Cardiac fibroblast (primary cell): ENCODE measurements at places on chromosomes 7 and 10.

DNA sequence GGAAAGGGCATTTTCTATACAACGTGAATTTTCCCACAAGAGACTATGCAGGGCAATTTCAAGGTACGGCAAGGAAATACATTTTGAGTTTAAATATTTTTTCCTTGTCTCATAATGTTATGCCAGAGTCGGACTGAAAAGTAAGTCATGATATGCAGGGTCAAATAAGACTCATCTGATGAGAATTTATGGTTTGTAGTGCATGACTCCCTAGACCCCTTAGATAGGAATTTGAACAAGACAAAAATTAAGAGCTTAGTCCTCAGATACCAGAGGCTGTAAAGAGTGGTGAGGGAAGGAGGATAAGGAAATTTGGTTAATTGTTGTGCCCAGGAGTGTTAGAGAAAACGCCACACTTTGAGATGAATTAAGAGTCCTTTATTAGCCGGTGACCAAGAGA, 616.6 kb downstream of the XPNPEP1 start:
- peak; percentile 6 for DNase-seq

DNA sequence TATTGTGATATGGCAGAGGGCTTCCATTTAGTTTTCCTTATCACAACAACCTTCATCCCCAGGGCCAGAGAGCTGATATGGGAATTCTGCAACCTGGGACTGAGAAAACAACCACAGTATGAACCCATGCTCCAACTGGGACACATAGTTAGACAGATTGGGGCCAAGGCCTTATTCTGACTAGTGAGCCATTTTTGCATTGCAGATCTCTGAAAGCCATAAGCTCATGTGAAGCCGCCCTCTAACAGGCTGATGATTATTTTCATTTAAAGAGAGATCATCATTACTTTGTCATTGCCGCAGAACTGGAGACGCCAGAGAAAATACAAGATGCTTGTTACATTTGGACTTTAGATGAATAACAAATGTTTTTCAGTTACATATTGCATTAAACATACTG, 791.7 kb upstream of the POM121L12 start:
- no peak for DNase-seq

DNA sequence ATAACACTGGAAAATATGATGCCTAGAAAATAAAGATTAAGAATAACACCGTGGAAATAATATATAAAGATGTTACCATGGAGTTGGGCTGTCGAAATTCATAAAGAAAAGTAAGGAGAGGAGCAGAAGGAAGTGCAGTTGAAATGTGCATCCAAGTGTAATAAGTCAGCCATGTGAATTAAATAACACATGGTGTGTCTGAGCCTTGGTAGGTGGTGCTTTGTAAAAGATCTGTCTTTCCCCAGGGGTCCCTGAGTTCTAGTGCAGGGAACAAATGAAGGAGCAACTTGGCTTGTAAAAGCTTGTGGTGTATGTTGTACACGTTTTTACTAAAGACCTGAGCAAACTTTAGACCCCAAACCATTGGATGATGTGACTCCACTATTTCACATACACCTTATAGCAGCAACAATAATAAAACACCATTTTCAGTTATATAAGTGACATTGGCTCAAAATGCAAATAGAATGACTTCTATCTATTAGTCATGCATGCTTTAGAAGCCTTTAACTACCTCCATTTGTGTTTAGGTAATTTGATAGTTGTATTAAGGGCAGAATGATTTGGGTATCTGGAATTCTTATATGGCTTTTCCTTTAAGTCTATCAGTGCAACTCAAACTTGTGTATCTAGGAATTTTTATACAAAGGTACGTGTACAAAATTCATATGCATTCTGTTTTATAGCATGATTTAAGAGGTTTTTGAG, 11.3 kb downstream of the STARD3NL start:
- no peak for DNase-seq

DNA sequence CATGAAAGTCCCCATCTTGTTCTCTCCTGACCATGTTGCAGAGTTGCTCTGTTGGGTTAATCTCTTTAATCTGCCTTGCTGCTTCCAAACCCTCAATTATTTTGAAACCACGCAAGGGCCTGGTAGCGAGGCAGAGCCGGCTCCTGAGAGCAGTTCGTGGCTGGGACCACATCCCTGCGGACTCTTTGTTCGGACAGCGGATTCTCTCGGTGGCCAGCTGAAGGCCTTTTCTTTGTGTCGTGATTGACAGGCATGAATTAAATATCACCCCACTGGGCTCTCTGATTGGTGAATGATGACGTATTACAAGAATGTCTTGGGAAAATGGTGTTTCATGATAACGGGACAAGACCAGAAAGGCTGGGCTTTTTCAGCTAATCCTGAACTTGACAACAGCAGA, 66.9 kb upstream of the ARHGAP21 start:
- DNase-seq: peak; percentile 5

DNA sequence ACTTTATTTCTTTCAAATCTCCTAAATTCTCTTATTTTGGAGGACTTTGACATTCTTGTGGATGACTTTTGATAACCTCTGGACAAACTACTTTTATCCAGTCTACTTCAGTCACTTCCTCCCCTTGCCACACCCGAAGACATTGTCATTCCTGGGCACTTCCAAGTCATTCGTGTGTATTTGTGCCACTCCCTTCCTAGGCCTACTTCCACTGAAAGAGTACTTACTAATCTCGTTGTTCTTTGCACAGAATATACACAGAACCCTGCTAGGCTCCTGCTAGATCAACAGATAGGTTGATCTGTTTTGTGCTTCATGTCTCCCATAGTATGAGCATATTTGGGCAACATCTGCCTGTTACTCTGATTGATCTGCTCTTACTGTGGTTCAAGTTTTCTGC, 355.4 kb downstream of the HGF start:
- no peak for DNase-seq

DNA sequence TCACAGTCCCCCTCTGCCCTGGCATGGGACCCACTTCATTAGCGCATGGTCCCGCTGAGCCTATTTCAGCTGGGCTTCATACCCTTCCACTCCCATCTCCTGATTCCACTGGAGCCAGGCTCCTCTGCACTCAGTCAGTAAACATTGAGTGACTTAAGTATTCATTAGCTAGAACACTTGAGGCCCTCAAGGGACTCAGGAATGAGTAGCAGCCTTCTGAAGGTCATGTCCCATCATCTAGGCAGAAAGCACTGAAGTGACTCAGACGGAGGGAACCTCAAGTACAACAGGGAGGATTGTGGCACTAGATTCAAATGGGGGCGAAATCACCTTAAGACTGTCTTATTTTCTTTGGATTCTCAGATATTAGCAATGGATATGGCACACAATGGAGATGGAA, 186.6 kb upstream of the INHBA start:
- peak; percentile 48 for DNase-seq

DNA sequence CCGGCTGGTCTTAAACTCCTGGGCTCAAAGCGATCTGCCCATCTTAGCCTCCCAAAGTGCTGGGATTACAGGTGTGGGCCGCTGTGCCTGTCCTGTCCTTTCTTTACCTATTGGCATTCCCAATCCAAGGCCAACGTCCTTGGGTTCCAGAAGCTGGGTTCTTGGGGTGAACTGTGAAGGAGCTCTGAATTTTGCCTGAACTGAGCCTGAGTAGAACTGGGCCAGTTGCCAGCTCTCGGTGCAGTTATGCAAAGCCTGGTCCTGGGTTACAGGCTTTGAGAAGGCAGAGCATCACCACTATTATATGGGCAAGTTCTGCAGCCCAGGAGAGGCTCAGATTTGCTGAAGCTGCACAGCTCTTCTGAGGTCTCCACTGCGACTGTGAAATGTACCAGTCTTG, 24.6 kb upstream of the SH2D4B start:
- no peak for DNase-seq
